ENCODE measurements at places on chromosomes 3 and 15.

GRCh38 chr3:98329392-98330124 is 24.1 kb upstream of the OR5K4 start:
- peak; percentile 27 for DNase-seq

GRCh38 chr3:72661115-72661457 is 187.2 kb downstream of the SHQ1 start:
- no peak for DNase-seq

- DNase-seq, result no peak
Observed at GRCh38 chr15:100191161-100191560, 150.6 kb downstream of the ADAMTS17 start.

DNA sequence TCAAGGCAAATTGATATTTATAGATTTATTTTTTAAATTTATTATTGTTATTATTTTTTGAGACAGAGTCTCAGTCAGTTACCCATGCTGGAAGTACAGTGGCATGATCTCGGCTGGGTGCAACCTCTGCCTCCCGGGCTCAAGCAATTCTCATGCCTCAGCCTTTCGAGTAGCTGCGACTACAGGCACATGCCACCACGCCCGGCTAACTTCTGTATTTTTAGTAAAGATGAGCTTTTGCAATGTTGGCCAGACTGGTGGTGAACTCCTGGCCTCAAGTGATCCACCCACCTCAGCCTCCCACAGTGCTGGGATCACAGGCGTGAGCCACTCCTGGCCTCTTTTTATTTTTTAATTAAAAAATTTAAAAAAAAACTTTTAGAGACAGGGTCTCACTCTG is 19.0 kb downstream of the SPG21 start:
- DNase-seq, result no peak

DNA sequence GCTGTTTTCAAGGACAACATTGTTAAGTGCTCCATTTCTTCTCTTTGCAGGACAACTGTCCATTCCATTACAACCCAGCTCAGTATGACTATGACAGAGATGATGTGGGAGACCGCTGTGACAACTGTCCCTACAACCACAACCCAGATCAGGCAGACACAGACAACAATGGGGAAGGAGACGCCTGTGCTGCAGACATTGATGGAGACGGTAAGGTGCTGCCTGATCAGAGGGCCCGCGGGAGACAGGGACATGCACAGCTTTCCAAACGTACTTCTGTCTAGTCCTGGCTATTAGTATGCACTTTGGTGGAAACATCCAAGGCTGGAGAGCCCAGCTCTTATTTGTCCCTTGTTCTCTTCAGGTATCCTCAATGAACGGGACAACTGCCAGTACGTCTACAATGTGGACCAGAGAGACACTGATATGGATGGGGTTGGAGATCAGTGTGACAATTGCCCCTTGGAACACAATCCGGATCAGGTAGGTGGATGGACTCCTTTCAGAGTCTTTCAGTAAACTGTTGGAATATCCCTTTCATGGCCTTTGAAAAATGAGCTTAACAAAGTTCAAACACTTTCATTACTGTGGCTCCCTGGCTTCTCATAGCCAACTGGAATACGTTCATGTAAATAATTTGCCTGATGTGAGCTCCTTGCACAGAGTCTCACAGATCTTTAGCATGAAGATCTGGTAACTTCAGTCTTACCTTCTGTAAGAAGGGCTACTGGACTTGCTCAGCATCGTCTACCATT is 10.4 kb downstream of the THBS1 start:
- no peak for DNase-seq

- DNase-seq, result no peak
Observed at GRCh38 chr15:50414624-50415023, 9.6 kb upstream of the USP8 start.

DNA sequence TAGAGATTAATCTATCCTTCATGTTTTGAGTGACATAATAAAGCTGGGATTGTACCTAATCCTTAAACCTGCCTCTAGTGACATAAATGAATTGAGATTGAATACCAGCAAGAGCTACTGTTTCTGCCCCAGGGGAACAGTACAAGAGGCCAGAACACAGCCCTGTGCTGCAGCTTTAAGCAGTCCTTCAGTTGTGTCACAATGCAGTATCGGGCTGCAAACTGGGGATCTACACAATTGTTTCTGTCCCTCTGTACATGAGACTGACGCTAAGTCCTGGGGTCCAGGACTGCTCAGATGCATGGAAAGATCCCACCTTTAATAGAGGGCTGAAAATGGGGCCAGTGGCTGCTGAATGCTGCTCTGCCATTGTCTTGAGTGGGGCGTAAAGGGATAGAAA is 87.5 kb downstream of the MINAR1 start:
- no peak for DNase-seq

GRCh38 chr15:90184786-90185704 is 16.1 kb upstream of the SEMA4B start:
- no peak for DNase-seq

DNA sequence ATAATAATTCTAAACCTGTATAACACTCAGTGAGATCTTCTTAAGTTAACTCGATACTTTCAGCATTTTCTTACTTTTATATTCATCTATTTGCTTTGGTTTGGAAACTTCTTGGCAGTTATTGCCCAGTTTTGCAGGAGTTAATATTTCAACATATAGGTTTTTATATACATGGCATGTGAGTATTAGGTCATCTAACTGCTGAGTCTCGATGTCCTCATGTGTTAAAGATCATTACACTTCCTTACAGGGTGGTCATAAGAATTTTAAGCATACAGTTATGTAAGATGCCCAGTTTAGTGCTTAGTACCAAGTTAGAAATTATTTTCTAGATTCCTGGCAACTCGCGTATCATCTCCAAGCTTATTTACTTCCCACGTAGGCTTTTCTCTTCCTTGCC is 62.9 kb downstream of the TMEM39A start:
- no peak for DNase-seq

DNA sequence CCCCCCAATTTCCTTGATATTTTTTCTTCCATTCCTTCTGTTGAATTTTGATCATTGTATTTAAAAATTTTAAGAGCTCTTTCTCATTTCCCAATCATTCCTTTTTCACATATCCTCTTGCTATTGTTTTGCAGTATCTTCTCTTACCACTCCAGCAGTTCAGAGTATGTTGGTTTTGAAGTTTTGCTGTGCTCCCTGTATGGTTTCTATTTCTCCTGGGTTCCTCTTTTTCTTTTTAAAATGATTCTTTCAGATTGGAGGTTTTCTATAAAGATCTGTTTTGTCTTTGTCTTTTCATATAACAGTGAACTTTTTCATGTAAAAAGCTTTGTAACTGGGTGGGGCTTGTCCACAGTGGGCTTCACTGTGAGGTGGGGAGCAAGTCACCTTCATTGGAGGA is 12.8 kb downstream of the USP3 start:
- DNase-seq, result no peak

GRCh38 chr15:73601451-73602445 is 31.4 kb downstream of the NPTN start:
- no peak for DNase-seq

GRCh38 chr3:185930393-185931107 is 7.3 kb downstream of the TRA2B start:
- DNase-seq, result no peak

- no peak for DNase-seq
Observed at GRCh38 chr15:35151782-35152181, 66.7 kb upstream of the NANOGP8 start.

- no peak for DNase-seq
Observed at GRCh38 chr3:49656541-49657112, 17.5 kb upstream of the APEH start.

DNA sequence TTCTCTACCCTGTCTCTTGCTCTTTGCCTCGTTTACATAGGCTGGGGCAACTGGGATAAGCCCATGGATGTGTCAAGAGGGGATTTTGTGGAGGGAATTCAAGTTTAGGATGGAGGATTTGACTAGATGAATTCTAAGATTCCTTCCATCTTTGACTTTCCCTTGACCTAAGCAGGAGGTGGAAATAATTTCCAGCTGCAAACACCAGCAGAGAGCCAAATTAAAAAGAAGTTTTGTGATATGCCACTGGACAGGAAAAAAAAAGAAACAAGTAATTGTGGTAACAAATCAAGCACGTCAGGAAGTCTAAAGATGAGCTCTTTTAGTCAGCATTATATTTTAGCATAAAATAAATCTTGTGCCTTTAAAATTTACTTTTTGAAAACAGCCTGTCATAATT is 49.8 kb downstream of the KCNMB2 start:
- DNase-seq, result no peak

DNA sequence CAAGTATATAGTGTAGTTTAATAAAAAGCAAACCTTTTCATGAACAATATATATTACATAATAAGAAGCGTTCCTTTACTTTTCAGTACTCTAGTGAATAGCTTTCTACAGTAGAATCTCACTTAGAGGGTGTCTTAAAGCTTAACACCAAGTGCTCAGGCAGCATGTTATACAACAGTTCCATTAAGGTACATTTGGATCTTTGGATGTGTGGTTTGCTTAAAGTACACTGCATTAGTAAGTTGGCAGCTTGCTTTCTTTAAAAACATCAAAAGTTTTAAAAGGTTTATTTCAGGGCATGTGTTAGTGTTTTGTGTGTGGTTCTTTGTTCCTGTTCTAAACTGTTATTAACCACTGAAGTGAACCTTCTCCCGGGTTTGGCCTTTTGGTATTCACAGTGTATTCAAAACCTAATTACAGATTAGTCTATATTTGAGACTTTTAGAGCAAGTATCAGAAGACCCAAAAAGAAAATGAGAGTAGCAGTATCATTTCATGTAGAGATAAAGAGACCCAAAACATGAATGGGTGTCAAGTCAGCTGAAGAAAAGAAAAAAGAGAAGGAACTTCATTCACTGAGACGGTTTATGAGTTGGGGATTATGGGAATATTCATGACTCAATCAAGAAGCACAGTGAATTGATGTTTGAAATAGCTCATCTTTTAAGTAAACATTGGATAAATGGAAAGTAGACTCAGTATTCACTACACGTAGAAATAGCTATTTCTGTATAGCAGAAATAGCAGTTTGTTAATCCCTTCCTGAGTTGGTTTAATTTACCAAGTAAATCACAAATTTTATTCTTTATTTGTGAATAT is 93.9 kb downstream of the OPA1 start:
- DNase-seq, result no peak

DNA sequence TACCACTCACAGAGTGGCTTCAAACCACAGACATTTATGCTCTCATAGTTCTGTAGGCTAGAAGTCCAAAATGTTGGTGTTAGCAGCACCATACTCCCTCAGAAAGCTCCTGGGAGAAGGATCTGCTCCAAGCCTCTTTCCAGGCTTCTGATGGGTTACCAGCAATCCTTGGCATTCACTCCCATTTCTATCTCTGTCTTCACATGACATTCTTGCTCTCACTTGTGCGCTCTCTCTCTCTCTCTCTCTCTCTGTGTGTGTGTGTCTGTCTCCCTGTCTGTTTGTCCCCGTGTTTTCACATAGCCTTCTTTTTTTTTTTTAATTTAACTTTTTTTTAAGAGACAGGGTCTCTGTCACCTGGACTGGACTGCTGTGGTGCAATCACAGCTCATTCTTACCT is 26.3 kb downstream of the CDAN1 start:
- DNase-seq, result no peak

DNA sequence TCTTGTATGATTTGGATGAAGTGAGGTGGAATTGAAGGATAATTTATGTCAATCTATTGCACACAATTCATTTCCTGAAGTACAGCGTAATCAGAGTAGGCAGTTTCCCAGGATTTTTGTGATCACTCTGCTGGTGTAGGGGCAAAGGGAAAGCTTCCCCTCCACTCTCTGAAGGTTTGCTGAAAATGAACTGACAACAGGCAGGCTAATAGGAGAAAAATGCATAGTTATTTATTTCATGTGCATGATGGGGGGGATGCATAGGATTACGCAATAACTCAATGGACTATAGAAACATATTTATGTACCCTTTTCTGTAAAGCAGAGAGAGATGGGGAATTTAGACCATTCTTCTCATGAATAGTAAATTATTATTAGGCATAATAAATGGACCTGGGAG is 872.9 kb downstream of the NAALADL2 start:
- DNase-seq, result no peak

- peak; percentile 52 for DNase-seq
Observed at GRCh38 chr15:88834211-88834812, 31.1 kb downstream of the ACAN start.

All from amygdala (tissue), 56 donors.